ENCODE measurements at places on chromosomes 7 and 10.

- no peak for DNase-seq
Observed at GRCh38 chr10:132467464-132468149, 70.0 kb upstream of the INPP5A start.

DNA sequence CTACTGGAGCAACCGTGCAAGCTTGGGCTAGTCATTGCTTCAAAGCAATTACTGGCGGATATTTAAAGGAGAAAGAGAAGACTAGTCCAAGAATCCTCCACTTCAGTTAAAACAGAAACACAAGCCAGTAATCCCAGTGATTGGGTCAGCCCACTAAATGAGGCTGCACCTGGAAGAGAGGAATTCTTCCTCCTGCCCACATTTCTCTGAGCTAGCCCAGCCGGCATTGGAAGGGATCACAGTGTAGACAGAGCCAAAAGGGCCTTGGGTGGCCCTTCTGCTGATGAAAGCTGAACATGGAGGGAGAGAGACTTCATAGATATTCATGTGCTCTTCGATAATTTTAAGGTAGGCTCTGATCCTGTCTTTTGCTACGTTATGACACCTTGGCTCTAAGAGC is 228.4 kb downstream of the KIAA1217 start:
- DNase-seq: no peak

DNA sequence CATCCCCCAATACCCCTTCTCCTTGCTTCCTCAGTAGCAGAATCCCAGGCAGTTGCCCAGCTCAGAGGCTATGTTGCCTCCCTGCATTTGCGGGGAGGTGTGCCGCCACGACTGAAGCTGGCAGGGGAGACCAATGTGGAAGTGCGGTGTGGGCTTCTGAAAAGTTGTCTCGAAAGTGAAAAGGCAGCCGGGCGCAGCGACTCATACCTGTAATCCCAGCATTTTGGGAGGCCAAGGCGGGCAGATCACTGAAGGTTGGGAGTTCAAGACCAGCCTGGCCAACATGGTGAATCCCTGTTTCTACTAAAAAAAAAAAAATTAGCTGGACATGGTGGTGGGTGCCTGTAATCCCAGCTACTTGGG is 15.9 kb upstream of the PFKFB3 start:
- DNase-seq: no peak

DNA sequence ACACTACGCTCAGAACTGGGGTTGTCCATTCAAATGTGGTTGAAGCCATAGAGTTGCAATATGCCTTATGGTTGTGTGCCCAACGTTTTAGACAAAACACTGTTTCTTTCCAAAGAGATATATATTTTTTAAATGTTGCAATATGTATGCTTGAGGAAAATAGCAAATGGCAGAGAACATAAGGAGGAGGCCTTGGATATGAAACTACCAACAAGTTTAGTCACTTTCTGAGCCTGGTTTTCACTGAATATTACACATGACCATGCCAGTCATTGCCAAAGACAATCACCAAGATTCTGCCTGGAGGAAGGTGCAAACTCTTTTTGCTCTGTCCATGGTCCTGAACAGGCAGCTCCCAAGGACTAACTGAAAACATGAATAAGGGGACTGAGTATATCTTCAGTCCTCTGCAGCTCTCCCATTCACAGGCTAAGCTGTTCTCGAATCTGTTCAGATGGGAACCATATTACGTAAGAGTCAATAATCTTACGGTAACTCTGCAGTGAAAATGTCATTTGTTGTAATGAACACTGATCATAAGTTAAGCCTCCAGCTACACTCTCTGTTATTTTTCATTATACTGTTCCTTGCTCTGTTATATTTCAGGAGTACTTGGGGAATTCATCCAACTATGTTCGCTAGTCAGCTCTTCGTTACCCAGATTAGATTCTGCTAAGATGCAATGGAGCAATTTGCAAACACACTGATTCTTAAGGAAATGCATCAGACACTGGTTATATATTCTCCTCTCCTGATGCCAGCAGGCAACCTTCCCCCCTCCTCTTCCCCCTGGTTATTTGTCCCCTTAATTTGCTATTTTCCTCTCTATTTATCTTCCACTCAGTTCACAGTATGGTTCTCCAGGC is 90.7 kb upstream of the C1QL3 start:
- DNase-seq: peak; percentile 34

- DNase-seq: no peak
Observed at GRCh38 chr10:52541006-52541473, 227.0 kb downstream of the DKK1 start.

GRCh38 chr10:91206427-91206826 is 14.0 kb upstream of the PCGF5 start:
- DNase-seq: no peak

- DNase-seq: no peak
Observed at GRCh38 chr10:123563581-123563855, 102.6 kb upstream of the GPR26 start.

GRCh38 chr10:108358912-108359311 is 1194.4 kb upstream of the SORCS1 start:
- peak; percentile 47 for DNase-seq

DNA sequence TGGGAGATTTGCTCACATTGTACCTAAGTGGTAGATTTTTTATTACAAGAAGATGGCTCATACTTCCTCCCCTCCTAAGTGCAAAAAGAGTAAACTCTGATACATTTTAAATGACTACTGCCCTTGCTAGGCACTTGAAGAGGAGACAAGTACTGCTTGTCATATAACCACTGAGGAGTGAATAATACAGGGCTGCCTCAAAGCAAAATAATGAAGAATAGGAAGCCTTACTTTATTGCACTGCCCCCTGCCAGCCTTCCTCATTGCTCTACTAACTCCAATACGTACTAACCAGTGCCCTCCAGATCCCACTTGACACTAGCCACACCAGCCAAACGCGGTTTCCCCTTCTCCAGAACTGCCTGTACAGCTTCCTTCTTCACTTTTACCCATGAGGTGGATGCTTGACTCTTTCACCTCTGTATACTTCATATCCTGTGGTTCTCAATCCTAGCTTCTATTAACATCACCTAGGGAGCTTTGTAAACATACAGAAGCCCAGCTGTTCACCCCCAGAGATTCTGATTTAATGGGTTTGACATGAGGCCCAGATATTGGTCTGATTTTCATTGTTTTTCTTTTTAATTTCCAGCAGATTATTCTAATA is 11.7 kb upstream of the MTERF1 start:
- DNase-seq: no peak

DNA sequence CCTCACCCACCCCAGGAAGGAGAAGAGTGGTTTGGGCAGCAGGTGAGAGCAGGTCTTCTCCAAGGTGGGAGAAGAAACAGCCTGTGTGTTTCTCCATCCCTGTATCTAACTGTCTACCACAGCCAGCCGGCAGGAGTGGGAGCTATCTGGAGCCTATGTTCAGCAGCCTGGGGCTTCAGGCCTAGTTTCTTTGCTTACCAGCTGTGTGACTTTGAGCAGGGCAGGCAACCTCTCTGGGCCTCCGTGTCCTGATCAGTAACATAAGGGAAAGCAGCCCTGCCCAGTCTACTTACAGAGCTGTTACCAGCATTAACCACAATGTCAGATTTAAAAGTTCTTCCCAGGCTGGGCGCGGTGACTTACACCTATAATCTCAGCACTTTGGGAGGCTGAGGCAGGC is 450.7 kb upstream of the ZMIZ1 start:
- DNase-seq: no peak

GRCh38 chr7:264541-265191 is 25.3 kb upstream of the FOXL3 start:
- DNase-seq: no peak

- peak; percentile 90 for DNase-seq
Observed at GRCh38 chr10:6239213-6239991, 36.7 kb downstream of the PFKFB3 start.

DNA sequence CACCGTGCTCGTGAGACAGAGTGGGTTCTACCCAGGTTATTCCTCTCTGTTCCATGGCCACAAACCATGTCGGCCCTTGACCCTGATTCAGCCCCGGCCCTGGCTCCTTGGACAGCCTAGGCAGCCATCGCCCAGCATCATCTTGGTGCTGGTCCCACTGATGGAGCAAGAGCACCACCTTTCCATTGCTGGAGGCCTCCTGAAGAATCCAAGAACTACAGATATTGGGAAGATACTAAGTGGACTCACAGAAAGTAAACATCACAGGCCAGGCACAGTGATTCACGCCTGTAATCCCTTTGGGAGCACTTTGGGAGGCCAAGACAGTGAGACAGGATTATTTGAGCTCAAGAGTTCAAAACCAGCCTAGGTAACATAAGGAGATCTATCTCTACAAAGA is 125.1 kb downstream of the NT5C2 start:
- no peak for DNase-seq

Measured in activated CD4-positive, alpha-beta T cell treated with anti-CD3 and anti-CD28 coated beads, Interleukin-2, Interleukin-6, amounts not matched to agents 100 ng/mL and 50 ng/mL, durations not matched to agents 16 hours and 8 hours (primary cell).